ENCODE measurements at places on chromosomes 16 and 17. TPM values are rescaled to one million over a fixed set of nuclear protein-coding genes. Genes with fewer than 3 reads are reported as not detected.

DNA sequence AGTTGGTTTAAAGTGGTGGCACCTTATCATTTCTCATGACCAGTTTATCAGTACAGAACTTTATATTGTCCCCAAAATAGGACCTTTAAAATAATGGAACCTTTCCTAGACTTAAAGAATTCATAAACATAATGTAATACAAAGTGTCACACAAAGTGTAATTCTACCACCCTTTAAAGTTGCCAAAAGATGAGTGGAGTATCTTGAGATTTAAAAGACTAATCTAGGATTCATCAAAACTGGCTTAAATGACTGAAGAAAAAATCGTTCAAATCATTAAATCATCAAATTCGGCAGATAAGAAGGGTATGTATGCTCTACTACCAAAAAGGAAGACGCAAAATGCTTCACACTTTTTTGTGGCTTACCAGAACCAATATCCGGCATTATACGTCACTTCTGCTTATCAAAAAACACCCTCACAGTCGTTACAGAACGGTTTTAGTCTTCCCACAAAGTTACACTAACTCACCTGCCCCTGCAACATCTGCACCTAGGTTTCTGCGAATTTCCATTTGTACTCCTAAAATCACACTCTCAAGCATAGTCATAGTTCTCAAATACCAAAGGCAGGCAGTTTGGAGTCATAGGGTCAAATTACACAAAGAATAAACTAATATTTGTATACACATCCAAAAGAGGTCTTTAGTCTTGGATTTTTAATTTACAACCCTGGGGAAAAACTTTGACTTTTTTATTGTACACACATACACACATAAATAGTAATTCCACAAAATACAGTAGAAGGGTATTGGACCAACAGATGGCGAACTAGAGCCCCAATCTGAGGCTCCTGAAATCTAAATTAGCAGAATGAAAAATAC, 1.4 kb upstream of the KANSL1 start:
- peak; percentile 84 for DNase-seq

- no peak for DNase-seq
Observed at GRCh38 chr17:78323826-78324390, 36.0 kb downstream of the SOCS3 start.

- no peak for DNase-seq
Observed at GRCh38 chr16:85123891-85124635, 11.8 kb upstream of the CIBAR2 start.

DNA sequence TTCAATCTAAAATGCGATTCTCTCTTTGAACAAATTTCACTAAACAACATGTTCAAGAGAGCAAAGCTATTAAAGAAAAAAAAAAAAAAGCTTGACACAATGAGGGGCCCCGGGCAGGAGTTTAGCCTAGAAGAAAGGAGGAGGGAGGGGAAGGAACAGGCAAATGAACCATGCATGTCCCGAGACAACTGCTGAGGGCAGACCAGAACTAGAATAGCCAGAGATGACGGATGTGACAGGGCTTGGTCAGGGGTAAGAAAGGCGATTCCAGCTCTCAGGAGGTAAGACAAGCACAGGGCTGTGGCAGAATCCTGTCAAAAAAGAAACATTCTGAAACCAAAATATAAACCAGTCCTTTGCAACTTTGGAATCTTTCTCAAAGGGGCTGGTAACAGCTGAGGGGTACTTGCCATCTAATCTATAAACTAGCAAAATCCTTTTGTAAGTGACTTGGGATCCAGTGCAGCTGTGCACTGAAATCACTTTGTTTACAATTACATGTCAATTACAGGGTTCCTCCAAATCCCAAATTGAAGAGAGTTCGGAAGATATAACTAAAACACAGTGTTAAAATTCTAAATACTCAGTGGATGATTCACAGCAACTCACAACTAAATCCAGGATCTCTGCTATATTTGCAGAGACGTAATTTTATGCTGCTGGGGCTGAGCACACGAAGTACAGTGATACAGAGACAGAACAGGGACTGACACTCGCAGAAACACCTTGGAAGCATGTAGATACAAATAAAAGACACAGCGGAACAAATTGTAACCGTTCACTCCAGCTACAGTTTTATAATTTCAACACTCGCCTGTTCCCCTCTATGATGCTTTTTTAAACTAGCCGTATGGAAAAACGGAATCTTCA, 567.4 kb upstream of the ZFHX3 start:
- no peak for DNase-seq

Gene CDYL2
- polyA plus RNA-seq = 0.05 TPM

- DNase-seq = no peak
Observed at GRCh38 chr17:50261051-50261915, 13.0 kb upstream of the TMEM92 start.

DNA sequence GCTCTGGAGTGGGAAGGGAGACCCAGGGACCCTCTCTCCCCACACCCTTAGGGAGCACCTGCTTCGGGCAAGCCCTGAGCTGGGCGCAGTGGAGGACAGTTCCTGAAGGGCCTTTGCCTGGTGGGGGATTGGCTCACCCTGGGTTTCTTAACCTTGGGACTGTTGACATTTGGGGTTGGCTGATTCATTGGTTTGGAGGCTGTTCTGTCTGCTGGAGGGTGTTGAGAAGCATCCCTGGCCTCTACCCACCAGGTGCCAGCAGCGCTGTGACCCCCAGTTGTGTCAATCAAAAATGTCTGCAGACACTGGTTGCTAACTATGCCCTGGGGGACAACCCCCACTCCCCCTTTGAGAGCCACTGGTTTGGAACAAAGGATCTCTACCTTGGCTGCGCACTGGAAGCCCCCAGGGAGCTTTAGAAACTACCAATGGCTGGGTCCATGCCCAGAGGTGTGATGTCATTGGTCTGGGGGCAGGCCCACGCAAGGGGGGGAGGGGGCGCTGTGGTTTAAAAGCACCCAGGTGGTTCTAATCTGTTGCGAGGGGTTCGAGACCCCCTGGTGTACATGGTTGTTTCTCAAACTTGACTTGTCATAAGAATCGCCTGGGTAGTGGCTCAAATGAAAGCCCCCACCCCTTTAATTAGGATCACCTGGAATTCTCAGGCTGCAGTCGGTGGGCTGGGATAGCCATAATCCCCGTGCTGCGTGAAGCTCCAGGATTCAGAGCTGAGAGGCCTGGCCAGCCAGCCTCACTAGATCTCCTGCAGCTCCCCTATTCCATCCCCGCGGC, 151.9 kb upstream of the GSE1 start:
- peak; percentile 43 for DNase-seq

DNA sequence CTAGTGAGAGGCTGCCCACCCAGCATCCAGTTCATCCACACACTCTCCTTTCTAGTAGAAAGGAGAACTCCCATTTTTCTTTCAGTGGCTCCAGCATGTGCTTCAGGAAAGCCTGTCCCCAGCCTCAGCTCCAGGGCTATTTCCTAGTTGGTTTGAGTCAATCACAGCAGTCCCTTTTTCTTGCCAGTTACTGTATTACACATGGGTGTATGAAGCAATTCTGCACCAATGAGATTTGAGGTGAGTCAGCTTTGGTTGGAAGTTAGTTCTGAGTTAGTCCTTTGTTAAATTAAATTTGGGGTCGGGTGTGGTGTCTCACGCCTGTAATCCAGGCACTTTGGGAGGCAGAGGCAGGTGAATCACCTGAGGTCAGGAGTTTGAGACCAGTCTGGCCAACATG, 24.8 kb downstream of the RAD51D start:
- DNase-seq = peak; percentile 72

Gene RRAD
- 3.4 TPM for polyA plus RNA-seq

GRCh38 chr17:59355030-59355701, 23.7 kb downstream of the YPEL2 start:
- no peak for DNase-seq

- DNase-seq = no peak
Observed at GRCh38 chr16:4064950-4065352, 51.3 kb downstream of the ADCY9 start.

- DNase-seq = no peak
Observed at GRCh38 chr16:48910214-48910613, 300.2 kb upstream of the N4BP1 start.

DNA sequence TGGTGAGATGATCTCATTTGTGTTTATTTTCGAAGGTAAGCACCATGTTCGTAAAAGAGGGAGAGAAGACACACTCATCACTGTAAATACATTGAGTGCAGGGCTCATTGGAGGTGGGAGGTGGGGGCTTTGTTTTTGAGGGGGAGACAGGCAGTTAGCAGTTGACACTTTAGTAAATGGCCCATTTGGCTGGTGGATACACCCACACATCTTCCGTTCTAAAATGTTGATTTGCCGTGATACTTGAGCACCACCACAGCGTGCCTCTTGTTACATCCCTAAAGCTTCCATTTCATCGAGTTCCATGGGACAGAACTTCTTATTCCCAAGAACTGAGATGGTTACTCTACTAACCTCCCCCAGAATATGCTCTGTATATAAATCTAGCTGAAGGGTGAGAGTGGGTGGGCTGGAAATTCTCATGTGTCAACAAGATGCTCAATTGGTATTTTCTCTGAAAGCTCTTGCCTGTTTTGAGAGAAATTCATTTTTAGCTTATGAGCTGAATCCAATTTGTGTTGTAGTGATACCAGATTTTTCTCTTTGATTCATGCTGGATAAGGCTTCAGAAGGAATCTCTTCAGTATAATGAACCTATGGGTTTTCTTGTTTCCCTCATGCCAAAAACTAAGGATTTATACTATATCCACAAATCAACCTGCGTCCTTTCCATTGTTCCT, 314.3 kb downstream of the RBFOX1 start:
- no peak for DNase-seq

- DNase-seq = no peak
Observed at GRCh38 chr16:69481901-69482341, 57.5 kb downstream of the CYB5B start.

Gene CCL11
- polyA plus RNA-seq = not detected

- no peak for DNase-seq
Observed at GRCh38 chr17:75151930-75152329, 2.4 kb downstream of the JPT1 start.

Gene TBC1D16
- polyA plus RNA-seq = 12.3 TPM

DNA sequence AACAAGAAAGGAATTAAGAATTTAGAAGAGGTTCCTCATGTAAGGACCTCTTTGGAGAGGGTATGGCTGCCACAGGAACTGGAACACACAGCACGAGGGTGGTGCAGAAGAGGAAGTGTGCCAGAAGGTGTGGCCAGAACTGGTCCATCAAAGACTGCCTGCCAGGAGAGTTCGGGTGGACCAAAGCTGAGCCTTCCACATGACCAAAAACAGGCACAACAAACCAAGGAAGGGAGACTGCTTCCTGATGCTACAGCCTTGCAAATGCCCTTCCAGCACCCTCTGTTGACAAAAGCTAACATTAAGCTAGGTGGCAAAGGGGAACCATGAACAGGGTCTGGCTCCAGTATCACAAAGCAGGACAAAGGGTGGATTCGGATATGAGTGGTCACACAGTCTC, 125.8 kb upstream of the TMEM97 start:
- DNase-seq = no peak

GRCh38 chr17:39151150-39151942, at the start of gene PLXDC1:
Gene PLXDC1 (minus strand): TSS chr17:39151637. CDS start chr17:39151437, 200 bp downstream.
- no peak for DNase-seq

Gene SIRT7
- 34.8 TPM for polyA plus RNA-seq

All from A549 (cell line).